ENCODE measurements at places on chromosomes 6 and 20. TPM values are rescaled to one million over a fixed set of nuclear protein-coding genes. Genes with fewer than 3 reads are reported as not detected.

DNA sequence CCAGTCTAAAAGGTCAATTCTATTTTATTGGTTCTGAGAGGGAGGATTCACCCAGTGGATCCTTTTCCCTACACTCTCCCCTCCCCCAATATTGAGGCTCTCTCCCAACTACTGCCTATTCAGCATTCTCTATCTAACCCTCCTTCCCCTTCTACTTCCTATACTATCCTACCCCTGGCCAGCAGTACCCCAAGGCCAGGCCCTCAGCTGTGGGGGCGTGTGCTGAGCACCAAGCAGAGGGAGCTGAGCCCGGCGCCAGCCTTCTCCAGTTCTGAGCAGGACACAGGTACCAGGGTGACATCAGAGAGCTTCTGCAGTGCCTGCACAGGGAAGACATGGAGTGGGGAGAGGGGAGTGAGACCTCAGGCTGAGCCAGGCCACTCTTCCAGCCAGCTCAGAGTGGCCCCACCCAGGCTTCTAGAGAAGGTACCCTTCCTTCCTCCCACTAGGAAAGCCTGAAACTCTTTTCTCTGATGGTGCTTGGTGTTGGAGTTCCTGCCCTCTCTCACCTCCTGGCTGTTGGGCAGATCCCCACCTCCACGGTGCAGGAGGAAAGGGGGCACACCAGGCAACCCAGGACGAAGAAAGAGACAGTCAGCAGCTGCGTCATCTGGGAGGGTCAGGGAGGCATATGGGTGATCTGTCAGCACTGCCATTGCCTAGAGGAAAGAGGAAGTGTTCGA is 1.9 kb downstream of the DDAH2 start:
- peaks cover 12% of the 10 kb centered on the region for H3K36me3 ChIP-seq
- H3K27me3 ChIP-seq, result no peaks in the 10 kb centered on the region
- DNase-seq, result no peak
- H3K27ac ChIP-seq, result no peak overlapping the region
- H3K4me3 ChIP-seq, result no peak overlapping the region
- peaks cover 23% of the 10 kb centered on the region for H3K4me1 ChIP-seq

GRCh38 chr6:51139950-51140385 is 321.3 kb downstream of the TFAP2B start:
- no peak for DNase-seq
- no peak overlapping the region for H3K4me3 ChIP-seq
- H3K36me3 ChIP-seq, result no peaks in the 10 kb centered on the region
- H3K27ac ChIP-seq, result no peak overlapping the region
- H3K27me3 ChIP-seq, result no peaks in the 10 kb centered on the region

GRCh38 chr6:126720304-126720703 is 380.4 kb downstream of the CENPW start:
- no peak overlapping the region for H3K27ac ChIP-seq
- no peaks in the 10 kb centered on the region for H3K27me3 ChIP-seq
- no peak for DNase-seq
- H3K36me3 ChIP-seq, result no peaks in the 10 kb centered on the region
- peaks cover 6% of the 10 kb centered on the region for H3K4me1 ChIP-seq

DNA sequence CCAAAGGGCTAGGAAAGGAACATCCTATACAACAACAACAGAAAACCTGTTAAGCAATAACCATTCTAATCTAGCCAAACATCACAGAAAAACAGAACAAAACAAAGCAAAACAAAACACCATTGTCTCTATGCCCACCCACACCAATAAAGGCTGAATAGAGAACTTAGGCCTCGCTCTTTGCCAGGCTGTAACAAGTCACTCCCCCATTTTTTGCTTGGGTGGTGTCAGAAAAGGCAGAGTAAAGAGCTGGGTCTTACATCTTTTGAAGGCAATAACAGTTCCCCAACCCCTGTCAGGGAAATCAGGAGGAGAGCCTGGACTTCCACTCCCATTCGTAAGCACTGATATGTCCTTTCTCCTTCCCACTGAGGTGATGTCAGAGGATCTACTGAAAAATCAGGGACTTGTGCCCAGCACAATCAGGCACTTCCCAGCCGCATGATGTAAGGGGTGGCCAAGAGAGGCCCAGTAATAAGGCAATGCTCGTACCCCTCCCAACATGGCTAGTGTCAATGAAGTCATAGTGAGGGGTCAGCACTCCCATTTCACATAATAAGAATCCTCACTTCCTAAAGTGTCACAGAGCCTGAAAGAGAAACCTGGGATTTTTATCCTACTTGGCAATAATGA is 31.0 kb downstream of the THEMIS start:
- H3K4me1 ChIP-seq, result no peaks in the 10 kb centered on the region
- H3K27me3 ChIP-seq, result no peaks in the 10 kb centered on the region
- no peaks in the 10 kb centered on the region for H3K36me3 ChIP-seq
- no peak overlapping the region for H3K4me3 ChIP-seq

DNA sequence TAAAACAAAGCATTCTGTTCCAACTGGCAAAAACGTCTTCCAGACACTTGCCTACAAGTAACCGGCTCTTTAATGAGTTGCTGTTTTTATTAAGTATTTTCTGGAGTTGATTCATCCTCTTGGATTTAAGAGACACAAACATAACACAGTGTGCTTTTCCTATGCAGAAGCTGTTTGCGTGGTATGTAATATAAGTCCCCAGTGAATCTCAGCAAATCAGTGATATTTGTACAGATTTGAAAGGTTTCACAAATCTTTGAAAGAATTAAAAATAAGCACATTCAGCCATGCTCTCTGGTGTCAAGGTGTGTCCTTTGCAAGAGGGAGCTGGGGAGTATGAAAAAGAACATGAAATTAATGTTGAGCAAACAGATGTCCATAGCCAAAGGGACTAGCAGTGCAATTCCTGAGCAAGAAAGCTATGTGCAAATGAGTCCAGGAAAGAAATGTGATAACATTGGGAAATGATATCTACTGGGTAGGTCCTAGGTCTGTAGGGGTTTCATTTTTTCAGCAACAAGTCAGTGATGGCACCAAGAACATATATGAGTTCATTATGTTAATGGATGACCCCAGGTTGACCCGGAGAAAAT is 170.1 kb upstream of the PHACTR1 start:
- H3K27me3 ChIP-seq, result no peaks in the 10 kb centered on the region
- no peak overlapping the region for H3K27ac ChIP-seq
- peaks cover 10% of the 10 kb centered on the region for H3K4me1 ChIP-seq
- DNase-seq, result no peak
- no peak overlapping the region for H3K4me3 ChIP-seq

Gene PLEKHG1
- total RNA-seq, result 10.4 TPM
